ENCODE measurements at places on chromosomes 12 and 14. TPM values are rescaled to one million over a fixed set of nuclear protein-coding genes. Genes with fewer than 3 reads are reported as not detected.
A peak's percentile ranks its signal among the peaks of the same experiment; 100 is the strongest.

ZFHX2 gene
- total RNA-seq, result 4.2 TPM

P2RX2 gene
- total RNA-seq, result not detected

SDR9C7 gene
- 0.14 TPM for total RNA-seq

GRCh38 chr12:105076098-105076497 lies 8.2 kb downstream of the ALDH1L2 start:
- peak; percentile 79 for DNase-seq

- peak; percentile 93 for DNase-seq
Measured at GRCh38 chr12:50187084-50187900, 20.1 kb upstream of the CERS5 start.

DNA sequence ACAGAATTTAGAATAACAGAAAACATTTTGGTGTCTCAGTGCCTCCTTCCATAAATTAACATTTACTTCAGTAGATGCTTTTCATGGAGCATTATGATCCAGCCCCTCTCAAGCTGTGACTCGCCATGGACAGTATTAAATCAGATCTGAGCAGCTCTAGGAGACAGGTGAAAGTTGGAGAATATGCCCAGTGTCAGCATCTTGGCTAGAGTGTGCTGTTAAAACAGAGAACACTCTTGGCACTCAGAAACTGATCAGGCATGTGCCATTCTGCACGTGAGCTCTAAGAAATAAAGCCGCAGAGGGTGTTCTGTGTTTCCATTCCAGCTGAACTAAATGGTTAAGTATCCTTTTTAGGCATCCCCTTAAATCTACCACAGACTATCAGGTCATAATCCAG lies 68.0 kb downstream of the DIP2B start:
- DNase-seq, result no peak

DNA sequence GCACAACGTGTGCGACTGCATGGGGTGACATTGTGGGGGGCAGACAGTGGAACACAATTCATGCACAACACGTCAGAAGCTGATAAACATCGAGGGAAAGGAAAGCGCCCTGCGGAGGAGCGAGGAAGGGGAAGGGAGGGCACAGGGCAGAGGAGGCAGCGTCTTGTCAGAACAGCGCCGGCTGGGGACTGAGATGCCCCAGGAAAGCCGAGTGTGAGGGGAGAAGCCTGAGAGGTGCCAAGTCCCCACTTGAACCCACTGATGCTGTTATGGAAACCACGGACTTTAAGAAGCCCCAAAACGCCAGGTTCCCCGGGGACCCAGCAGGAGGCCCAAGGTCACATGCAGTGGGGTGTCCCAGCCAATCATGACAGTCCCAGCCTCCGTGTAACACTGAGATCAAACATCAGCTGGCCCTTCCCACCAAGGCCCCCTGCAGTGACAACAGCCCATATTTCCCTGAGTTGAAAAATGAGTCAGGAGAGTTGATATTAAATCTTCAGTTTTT lies 70.0 kb downstream of the GALNT9 start:
- peak; percentile 40 for DNase-seq

DNA sequence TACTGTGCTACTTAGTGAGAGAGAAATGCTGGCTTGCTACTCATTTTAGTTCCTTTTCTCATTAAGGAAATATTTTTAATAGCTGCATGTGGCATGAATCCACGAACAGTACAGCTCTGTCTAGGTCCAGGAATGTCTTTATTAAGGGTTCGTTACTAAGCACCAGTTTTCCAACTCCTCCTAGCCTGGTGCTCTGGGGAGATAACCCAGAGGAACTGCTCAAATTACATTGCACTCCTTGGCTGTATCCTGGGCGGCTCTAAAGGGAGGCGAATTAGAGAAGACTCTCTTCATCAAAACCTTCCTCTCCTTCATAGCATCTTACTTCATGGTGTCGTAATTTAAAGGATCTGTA lies 101.3 kb downstream of the PPM1A start:
- peak; percentile 66 for DNase-seq

DNA sequence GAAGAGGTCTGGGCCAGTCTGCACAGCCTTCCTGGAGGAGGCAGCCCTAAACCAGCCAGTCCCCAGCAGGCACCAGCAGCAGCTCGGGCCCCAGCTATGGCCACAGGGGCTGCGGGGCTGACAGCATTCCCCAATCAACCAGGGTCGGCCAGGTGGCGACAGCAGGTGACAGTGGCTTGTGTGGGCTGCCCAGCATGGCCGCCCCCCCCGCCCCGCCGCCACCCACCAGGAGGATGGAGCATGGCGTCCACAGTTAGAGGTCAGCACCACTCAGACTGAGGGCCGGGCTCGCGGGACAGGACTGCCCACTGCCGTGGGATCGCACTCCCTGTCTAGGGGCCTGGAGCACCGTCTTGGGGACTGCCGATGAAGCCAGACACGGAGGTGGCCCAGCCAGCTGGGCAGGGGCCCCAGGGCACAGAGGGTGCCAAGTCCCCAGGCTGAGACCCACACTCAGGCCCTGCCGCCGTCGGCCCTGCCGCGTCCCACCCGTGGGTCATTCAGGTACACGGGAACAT lies 15.0 kb downstream of the AKT1 start:
- no peak for DNase-seq

- DNase-seq, result no peak
Measured at GRCh38 chr12:8655421-8655820, 7.2 kb downstream of the MFAP5 start.
